HFFc6 (cell line): ENCODE measurements at places on chromosomes 7 and 10. TPM values are rescaled to one million over a fixed set of nuclear protein-coding genes. Genes with fewer than 3 reads are reported as not detected.

- DNase-seq: no peak
- peaks cover 3% of the 10 kb centered on the region; the same call in 1 of the 2 replicates for H3K27me3 ChIP-seq
- H3K4me1 ChIP-seq: no peaks in the 10 kb centered on the region
- H3K27ac ChIP-seq: no peak overlapping the region
- H3K36me3 ChIP-seq: no peaks in the 10 kb centered on the region
Observed at GRCh38 chr7:15123901-15124300, 221.3 kb upstream of the DGKB start.

The PDLIM1 gene
- total RNA-seq: 143 and 150 TPM in 2 replicates

The PTF1A gene
- total RNA-seq: not detected in 3 replicates

GRCh38 chr7:151117565-151117964 is 31.3 kb downstream of the AGAP3 start:
- no peak for DNase-seq
- no peaks in the 10 kb centered on the region; the same call in 1 of the 2 replicates for H3K27me3 ChIP-seq
- no peak overlapping the region for H3K27ac ChIP-seq
- no peak overlapping the region for H3K4me3 ChIP-seq
- peaks cover 22% of the 10 kb centered on the region for H3K4me1 ChIP-seq
- H3K36me3 ChIP-seq: peaks cover 18% of the 10 kb centered on the region

DNA sequence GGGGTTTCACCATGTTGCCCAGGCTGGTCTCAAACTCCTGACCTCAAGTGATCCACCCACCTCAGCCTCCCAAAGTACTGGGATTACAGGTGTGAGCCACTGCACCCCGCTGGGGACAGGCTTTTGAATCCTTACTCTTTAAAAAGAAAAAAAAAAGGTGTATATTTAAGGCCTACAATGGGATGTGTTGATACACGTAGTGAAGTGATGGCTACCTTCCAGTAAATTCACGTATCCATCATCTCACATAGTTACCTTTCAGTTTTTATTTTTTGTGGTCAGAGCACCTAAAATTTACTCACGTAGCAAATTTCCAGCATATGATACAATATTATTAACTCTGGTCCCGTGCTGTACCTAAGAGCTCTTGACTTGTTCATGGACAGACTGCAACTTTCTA is 119.5 kb upstream of the INSYN2A start:
- peaks cover 5% of the 10 kb centered on the region; the same call in 1 of the 2 replicates for H3K4me1 ChIP-seq
- H3K36me3 ChIP-seq: no peaks in the 10 kb centered on the region
- H3K27ac ChIP-seq: no peak overlapping the region
- H3K4me3 ChIP-seq: no peak overlapping the region
- no peak for DNase-seq

- H3K27me3 ChIP-seq: no peaks in the 10 kb centered on the region
- no peak for DNase-seq
- no peaks in the 10 kb centered on the region for H3K4me1 ChIP-seq
- no peak overlapping the region for H3K27ac ChIP-seq
- H3K36me3 ChIP-seq: no peaks in the 10 kb centered on the region
- no peak overlapping the region for H3K4me3 ChIP-seq
Observed at GRCh38 chr7:26729150-26729775, 135.1 kb downstream of the SKAP2 start.

- peak overlapping the region; percentile 11; the same call in 1 of the 2 replicates for H3K27ac ChIP-seq
- H3K4me1 ChIP-seq: peaks cover 22% of the 10 kb centered on the region
- DNase-seq: no peak
- no peak overlapping the region for H3K4me3 ChIP-seq
Observed at GRCh38 chr7:73705551-73705920, 13.9 kb downstream of the STX1A start.

The CLIP2 gene
- 26.8 to 34.2 TPM (median 27.7 TPM) in 3 replicates for total RNA-seq

GRCh38 chr10:12969951-12970350 is 31.6 kb downstream of the CCDC3 start:
- no peak overlapping the region for H3K27ac ChIP-seq
- no peaks in the 10 kb centered on the region for H3K4me1 ChIP-seq
- no peak overlapping the region for H3K4me3 ChIP-seq
- H3K36me3 ChIP-seq: no peaks in the 10 kb centered on the region
- no peak for DNase-seq

The FZD8 gene
- total RNA-seq: 0.36 to 1.1 TPM (median 0.83 TPM) in 3 replicates

- H3K27me3 ChIP-seq: no peaks in the 10 kb centered on the region; the same call in 1 of the 2 replicates
- no peaks in the 10 kb centered on the region for H3K4me1 ChIP-seq
- DNase-seq: peak; percentile 1
- no peak overlapping the region for H3K4me3 ChIP-seq
Observed at GRCh38 chr7:3897430-3898372, 596.6 kb downstream of the SDK1 start.

DNA sequence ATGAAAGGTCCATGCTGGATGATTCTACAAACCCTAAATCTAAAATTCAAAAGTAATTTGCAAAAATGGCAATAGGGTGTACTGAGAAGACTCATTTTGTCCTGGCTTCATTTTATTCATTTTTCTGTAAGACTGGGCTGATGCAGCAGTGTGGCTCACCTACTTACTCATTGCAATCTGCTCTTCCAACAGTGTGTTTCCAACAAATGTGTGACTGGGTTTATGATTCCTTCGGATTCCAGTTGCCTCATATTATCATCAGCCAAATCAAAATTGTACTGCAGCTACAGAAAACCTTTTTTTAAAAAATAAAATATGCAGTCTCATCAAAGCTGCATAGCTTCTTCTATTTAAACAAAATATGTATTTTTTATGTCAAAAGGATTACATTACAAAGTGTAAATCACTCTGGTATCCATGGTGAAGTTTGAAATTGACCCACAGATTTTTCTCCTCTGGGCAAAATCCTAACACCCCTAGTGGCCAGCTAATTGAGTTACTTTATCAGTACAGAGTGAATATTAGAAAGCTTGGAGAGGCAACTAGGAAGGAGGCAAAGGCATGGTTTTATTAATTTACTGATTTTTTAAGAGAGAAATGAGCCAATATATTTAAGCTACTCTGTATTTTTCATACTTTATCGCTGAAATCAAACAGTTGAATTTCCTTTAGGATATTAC is 390.3 kb downstream of the MAGI2 start:
- H3K36me3 ChIP-seq: peaks cover 13% of the 10 kb centered on the region; the same call in 1 of the 2 replicates
- H3K4me3 ChIP-seq: no peak overlapping the region
- peaks cover 9% of the 10 kb centered on the region for H3K4me1 ChIP-seq

The RGS10 gene
- 54.7 and 76.0 TPM in 2 replicates for total RNA-seq

- peaks cover 18% of the 10 kb centered on the region for H3K36me3 ChIP-seq
- DNase-seq: peak; percentile 85
Observed at GRCh38 chr7:90655566-90655965, 59.4 kb downstream of the CDK14 start.

GRCh38 chr10:86968271-86968993 is at the start of gene ADIRF:
ADIRF (plus strand) TSS chr10:86968482; CDS start chr10:86968545, 63 bp downstream.
- H3K4me3 ChIP-seq: peak within 1 kb of the TSS; percentile 90
- H3K36me3 ChIP-seq: peaks cover 13% of the 10 kb centered on the region
- H3K27me3 ChIP-seq: peaks cover 12% of the 10 kb centered on the region
- H3K27ac ChIP-seq: peak within 1 kb of the TSS; percentile 100
- no peak for DNase-seq

The TLX1 gene
- total RNA-seq: not detected in 2 replicates

DNA sequence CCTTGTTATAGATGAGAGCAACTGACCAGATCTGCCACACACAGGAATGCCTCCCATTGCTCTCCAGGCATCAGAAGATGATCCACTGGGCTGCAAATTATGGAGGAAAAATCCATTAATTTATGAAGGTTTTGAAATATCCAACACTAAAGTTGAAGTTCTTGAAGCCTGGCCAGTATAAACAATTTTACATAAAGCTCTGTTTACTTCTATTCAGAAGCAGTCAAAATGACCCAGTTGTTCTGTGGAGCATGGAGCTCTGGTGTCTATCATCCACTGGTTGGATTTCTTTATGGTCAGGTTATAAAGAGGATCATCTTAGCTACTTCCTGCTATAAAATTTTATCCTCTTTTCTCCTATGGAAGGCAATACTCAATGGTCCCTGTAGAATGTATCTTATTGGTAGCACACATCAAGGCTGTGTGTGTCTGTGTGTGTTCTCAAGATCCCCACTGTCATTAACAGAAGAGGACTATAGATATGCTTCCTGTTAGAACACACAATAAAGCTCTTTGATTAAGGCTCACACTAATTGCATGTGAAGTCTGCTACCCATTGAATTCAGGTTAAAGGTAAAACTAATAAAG is 747.4 kb downstream of the SUGCT start:
- H3K27ac ChIP-seq: no peak overlapping the region
- H3K36me3 ChIP-seq: 0 out of 2 replicates have a peak, but pooled peaks cover 4% of the 10 kb centered on the region
- H3K4me1 ChIP-seq: peaks cover 40% of the 10 kb centered on the region
- DNase-seq: no peak
- H3K27me3 ChIP-seq: no peaks in the 10 kb centered on the region
- H3K4me3 ChIP-seq: no peak overlapping the region

DNA sequence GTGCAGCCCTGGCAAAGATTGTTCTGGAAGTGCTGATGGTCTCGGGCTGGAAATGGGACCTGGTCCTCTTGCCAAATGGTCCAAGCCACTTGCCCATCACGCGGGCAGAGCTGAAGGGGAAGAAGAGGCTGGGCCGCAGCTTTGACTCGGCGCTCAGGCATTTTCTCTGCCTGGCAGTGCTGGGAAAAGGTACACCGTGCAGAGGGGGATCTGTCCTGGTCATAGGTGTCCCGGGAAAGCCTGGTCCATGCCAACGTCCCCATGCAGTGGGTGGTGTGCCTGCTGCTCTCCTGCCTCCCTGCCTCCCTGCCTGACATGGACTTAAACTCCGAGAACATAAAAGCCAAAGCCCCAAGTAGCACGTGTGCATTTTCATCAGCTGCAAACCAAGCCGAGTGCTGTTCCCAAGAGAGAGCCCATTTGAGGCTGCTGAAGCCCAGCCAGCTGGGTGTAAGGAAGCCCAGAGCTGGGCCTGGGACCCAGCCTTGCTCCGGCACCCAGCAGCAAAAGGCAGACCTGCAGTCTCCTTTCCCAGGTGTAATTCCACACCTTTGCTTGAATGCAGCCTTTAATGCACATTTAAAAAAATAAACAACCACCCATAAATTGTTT is 72.7 kb downstream of the TCERG1L start:
- no peak overlapping the region for H3K4me3 ChIP-seq
- H3K27ac ChIP-seq: no peak overlapping the region
- DNase-seq: no peak
- H3K27me3 ChIP-seq: no peaks in the 10 kb centered on the region
- H3K36me3 ChIP-seq: peaks cover 9% of the 10 kb centered on the region
- H3K4me1 ChIP-seq: no peaks in the 10 kb centered on the region
